Fibroblast of villous mesenchyme (primary cell): ENCODE measurements at places on chromosomes 4 and X. TPM values are rescaled to one million over a fixed set of nuclear protein-coding genes. Genes with fewer than 3 reads are reported as not detected.

GRCh38 chr4:139986689-139987501 is 167.1 kb downstream of the MAML3 start:
- DNase-seq = peak; percentile 77

GRCh38 chrX:133859860-133860259 is 125.5 kb downstream of the GPC3 start:
- DNase-seq = peak; percentile 19

GRCh38 chr4:108117418-108118182 is 51.1 kb downstream of the LEF1 start:
- DNase-seq = no peak

DNA sequence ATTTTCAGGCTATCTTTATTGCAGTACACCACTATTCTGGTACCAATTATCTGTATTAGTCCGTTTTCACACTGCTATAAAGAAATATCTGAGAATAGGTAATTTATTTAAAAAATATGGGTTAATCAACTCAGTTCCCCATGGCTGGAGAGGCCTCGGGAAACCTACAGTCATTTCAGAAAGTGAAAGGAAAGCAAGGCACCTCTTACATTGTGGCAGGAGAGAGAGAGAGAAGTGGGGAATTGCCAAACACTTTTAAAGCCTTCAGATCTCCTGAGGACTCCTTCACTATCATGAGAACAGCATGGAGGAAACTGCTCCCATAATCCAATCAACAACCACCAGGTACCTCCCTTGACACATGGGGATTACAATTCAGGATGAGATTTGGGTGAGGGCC is 54.7 kb downstream of the AMER1 start:
- no peak for DNase-seq

- DNase-seq = no peak
These were observed 46.3 kb downstream of the SPANXD start for GRCh38 chrX:141652286-141652685.

GPAT3 gene
- total RNA-seq = 1.3 and 15.1 TPM in 2 replicates

DCAF12L1 gene
- total RNA-seq = not detected in 2 replicates
